ENCODE measurements at places on chromosomes 16 and 17.

GRCh38 chr17:47066841-47067682 lies 88.0 kb upstream of the RPRML start:
- DNase-seq: peak; percentile 91

- no peak for DNase-seq
Measured at GRCh38 chr17:47841488-47842291, 617 bp upstream of the SCRN2 start.

GRCh38 chr16:5903153-5903552 lies 805.6 kb upstream of the EEF2KMT start:
- DNase-seq: no peak

DNA sequence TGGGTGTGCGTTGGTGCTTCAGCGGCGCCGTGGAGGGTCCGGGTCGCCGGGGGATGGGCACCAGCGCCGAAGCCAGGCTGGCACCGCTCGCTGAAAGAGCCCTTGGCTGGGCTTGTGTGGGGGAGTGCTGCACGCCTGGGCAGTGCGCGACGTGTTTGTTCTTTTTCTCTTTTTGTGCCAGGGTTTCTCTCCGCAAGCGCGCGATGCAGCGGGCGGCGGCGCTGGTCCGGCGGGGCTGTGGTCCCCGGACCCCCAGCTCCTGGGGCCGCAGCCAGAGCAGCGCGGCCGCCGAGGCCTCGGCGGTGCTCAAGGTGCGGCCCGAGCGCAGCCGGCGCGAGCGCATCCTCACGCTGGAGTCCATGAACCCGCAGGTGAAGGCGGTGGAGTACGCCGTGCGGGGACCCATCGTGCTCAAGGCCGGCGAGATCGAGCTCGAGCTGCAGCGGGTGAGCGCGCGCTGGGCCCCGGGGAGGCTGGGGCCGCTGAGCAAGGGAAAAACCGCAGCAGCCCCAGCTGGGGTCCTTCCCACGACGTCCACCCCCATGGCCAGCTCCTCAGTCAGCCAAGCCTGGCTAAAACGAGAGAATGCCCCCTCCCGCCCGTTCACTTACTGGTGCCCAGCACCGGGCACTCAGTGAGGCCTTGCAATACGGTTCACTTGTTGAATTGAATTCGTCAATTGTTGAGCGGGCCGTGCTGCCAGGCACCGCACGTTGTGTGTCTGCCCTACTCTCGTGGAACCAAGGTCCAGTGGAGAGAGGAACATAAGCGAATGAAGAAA lies 541 bp downstream of the GPT2 start:
- peak; percentile 68 for DNase-seq

DNA sequence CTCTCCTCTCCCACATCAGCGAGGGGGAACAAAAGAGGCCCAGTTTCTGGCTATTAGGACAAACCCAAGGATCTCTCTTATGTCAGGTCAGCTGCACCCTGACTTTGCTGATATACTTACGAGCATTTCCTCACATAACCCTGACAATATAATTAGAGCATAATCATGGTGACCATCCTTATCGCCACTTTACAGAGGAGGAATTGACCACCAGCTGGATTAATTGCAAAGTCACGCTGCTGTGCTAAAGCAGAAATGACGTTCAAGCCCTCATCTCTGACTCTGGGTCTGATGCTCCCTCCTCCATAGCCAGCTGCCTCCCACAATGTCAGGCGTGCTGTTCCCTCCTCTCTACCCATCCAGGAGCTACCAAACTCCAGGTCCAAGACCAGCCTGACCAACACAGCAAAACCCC lies 42.6 kb downstream of the TRARG1 start:
- DNase-seq: peak; percentile 21

DNA sequence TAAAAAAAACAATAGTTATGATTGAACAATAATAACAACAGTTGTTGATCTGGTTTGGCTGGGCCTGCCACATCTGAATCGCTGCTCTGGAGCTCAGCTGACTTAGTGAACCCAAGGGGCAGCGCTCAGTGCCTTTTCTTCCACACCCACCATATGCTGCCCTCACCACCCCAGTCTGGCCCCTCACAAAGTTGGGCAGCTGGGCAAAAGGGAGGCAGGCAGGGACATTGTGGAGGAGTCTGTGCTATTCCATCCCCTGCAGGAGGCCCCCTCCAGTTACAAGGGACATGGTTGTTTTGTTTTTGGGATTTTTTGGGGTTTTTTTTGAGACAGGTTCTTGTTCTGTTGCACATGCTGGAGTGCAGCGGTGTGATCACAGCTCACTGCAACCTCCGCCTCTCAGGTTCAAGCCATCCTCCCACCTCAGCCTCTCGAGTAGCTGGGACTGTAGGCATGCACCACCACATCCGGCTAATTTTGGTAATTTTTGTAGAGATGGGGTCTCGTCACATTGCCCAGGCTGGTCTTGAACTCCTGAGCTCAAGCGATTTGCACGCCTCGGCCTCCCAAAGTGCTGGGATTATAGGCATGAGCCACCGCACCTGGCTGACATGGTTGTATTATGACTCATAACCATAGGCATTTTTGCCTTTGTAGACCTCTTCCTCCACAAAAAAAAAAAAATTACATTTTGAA lies 8.6 kb upstream of the PECAM1 start:
- DNase-seq: no peak

- peak; percentile 93 for DNase-seq
Measured at GRCh38 chr16:67279296-67280089, at the start of gene PLEKHG4. Gene PLEKHG4, plus strand, starts transcription at chr16:67279532. Its CDS starts 513 bp downstream, at chr16:67280045.

GRCh38 chr16:53752560-53752959 lies 48.6 kb downstream of the FTO start:
- no peak for DNase-seq

DNA sequence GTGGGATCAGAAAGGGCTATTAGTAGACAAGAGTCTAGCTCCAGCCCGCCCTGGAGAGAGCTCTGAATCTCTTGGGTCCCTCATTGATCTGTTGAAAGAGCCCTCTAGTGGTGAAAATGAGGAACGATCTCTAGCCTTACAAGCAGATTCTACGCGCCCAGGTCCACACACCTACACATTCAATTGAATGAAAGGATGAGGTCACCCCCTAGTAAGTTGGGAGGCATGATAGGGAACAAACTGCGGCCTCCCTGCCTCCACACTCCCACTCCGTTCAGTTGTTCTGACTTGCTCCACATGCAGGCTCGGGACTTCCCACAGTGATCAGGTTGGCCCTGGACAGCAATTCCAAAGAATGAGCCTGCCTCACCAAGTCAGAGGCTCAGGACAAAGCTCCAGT lies 2.9 kb upstream of the CACNG3 start:
- peak; percentile 67 for DNase-seq

DNA sequence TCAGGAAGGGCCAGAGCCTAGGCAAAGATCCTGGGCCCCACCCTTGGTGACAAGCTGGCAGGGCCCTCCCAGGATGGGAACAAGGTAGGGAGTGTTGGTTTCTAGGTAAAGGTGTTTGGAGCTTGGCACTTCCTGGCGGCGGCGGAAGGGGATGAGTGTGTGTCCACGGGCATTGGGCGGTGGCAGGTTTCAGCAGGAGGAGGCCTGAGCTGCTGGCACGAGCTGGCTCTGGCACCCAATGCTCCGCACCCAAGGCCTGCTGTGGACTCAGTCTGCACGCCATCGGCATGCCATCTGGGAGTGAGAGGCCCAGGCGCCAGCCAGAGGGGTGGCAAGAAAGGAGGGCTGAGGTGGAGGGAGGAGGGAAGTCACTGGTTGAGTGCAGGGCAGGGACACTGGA lies 46.9 kb upstream of the TAC4 start:
- DNase-seq: no peak

GRCh38 chr16:77721752-77722308 lies 484 bp upstream of the NUDT7 start:
- no peak for DNase-seq

DNA sequence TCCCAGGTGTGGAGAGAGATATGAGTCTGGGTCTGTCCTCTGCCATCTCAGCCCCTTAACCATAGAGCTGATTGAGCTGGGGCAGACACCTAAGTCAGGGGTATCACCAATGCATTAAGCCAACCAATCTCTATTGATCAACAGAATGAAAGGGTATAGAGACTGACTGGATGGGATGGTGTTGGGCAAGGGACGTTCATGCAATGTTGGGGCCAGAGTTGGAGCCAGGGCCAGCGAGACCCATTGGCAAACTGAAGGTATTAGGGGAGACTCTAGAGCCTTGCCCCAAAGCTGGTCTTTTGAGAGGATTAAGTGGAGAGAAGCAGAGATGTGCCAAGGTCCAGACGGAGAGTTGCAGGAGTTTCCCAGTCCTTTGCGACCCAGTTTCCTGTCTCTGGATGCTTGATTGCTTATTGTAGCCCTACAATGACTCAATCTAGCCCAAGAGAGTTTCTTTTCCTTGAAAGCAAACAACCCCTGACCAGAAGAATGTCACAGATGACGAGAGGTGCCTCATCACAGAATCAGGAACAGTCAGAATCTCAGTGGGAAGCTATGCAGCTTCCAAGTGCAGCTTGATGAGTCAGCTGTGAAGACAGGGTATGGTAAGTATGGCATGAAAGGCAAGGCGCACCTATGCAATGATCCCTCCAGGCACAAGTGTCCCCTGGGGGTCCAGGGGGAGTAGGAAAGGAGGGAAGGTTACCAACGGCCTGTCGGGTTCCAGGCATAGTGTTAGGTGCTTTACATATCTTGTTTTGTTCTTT lies 137.2 kb downstream of the UTP18 start:
- DNase-seq: no peak

GRCh38 chr17:56217921-56218320 lies 64.6 kb downstream of the ANKFN1 start:
- no peak for DNase-seq

- no peak for DNase-seq
Measured at GRCh38 chr16:50862818-50863643, 121.1 kb downstream of the CYLD start.

DNA sequence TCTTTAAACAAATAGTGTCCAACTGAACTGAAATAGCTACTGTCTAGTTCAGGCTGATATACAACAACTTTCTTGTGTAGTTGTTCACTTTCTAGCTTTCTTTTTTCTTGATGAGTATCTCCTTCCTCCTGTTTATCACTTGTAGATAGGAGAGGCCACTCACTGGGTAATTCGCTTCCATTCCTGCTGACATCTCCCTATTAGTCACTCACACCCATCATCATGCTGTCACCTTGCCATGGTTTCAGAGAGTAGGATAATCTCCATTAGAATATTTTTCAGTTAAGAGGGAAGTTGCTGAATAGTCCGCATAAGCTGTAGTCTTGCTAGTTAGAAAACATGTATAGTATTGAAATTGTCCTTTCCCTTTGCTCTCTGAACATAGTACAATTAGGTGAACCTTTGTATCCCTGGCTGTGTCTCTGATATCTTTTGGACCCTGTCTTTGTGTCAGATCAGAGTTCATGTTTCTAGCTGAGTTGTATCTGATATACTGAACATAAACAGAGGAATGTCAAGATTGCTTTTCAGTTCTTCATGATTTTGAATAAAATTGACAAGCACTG lies 64.4 kb upstream of the RASL10B start:
- no peak for DNase-seq

- DNase-seq: no peak
Measured at GRCh38 chr16:67407788-67408452, 8.4 kb downstream of the ZDHHC1 start.

- no peak for DNase-seq
Measured at GRCh38 chr17:2547176-2547575, 35.5 kb upstream of the METTL16 start.

GRCh38 chr16:87848676-87849345 lies 20.5 kb downstream of the SLC7A5 start:
- no peak for DNase-seq

DNA sequence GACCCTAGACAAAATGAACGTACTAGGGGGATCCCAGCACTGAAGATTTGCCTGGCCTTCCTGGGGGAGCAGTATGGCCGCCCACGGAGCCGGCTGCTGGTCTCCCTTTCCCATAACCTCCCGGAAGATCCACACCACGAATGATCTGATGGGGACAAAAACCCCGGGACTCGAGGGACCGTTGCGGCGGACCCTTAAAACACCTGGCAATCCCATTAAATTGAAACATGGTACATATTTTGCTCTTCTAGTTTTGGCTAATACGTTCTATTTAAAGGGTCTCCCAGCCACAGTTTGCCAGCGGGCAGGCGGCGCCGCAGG lies 45.2 kb upstream of the LCMT1 start:
- DNase-seq: no peak

DNA sequence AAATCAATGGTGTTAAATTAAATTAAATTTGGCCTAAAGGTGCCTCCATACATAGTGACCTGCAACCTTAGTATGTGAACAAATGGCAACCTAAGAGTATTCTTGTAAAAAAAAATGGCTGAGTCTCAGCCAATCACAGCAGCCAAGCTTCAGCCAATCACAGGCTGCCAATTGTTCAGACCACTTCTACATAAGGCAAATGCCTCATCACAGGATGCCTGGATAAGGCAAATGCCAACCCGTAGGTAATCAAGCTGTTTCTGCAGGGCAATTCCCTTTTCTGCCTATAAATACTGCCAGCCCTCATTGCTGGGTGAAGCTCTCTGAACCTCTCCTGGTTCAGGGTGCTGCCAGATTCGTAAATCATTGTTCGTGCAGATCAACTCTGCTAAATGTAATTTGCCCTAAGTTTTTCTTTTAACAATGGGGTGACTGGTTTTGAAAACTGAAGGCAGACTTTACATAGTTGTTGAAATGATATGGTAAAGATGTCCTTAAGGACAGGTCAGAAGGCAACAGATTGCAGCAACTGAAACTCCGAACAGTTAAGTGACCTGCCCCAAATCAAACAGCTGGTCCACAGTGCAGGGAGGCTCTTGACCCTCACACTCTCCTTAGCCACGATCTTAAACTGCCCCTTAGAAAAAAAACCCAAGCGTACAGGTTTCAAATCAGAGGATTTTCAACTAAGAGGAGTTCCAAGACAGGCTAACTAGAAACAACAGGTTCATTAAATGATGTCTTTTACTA lies 50.3 kb downstream of the N4BP1 start:
- no peak for DNase-seq

DNA sequence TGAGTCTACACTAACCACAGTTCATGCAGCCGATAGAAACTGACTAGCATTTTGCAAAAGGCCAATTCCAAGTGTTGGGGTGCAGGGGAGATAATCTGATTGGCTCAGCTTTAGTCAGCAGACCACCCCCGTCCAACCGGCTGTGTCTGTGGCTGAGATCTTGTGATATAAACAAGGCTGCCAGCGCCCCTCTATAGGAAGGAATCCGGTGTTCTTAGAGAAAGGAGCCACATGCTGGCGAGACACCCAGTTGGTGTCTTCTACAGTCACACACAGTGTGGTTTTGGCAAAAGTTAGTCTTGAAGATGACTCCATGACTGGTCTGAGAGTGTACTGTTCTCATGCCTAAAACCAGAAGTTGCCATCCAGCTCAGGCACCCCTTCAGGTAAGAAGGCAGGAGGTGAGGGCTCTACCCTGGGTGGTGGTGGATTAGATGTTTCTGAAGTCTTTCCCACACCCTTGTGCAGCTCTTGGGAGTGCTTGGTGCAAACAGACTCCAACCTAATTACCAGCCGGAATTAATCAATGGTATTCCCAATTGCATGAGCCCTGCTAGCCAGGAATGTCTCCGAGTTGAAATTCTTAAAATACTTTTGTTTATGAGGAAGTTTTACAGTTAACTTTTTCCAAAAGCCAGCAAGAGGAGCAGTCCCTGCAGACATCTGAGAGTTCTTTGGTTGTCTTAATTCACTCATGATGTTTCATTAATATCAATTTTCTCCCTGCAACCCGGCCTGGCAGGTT lies 172.3 kb upstream of the IRX6 start:
- no peak for DNase-seq

Data from activated effector memory CD4-positive, alpha-beta T cell treated with anti-CD3 and anti-CD28 coated beads, Interleukin-2, amount 50 U/mL, for 16 hours (primary cell).